ENCODE measurements at places on chromosomes 3 and 15.
A peak's percentile ranks its signal among the peaks of the same experiment; 100 is the strongest.

GRCh38 chr15:94125698-94126097 lies 105.7 kb upstream of the MCTP2 start:
- no peak for DNase-seq

DNA sequence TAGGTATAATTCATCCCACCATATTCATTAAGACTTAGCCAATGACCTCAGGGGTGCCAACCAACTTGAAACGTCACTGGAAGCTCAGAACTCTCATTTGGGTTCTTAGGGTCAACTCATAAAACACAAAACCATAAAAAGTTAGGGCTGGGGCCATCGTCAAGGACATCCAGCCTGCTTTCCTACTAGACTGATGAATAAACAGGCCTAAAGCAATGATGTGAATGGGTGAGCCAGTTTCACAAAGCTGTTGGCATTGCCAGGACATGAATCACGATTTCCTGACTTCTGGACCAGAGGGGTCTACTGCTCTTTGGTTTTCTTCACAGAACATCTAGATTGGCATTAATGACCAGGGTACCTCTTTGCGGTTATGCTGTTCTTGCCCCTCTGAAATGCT lies 64.7 kb downstream of the EOMES start:
- DNase-seq = no peak

DNA sequence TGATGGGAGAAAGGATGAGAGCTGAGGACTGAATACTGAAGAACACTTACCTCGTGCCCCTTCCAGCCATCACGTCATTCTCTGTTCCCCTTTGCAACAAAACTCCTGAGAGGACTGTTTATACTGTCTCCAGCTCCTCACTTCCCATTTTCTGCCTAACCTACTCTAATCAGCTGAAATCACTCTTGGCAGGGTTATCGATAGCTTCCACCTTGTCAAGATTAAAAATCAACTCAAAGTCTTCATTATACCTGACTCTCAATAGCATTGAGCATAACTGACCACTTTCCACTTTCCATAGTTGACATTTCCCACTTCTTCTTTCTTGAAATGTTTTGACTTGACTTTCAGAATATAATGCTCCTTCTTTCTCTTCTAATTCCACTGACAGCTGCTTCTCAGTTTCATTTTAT lies 4.3 kb downstream of the BTBD1 start:
- no peak for DNase-seq

DNA sequence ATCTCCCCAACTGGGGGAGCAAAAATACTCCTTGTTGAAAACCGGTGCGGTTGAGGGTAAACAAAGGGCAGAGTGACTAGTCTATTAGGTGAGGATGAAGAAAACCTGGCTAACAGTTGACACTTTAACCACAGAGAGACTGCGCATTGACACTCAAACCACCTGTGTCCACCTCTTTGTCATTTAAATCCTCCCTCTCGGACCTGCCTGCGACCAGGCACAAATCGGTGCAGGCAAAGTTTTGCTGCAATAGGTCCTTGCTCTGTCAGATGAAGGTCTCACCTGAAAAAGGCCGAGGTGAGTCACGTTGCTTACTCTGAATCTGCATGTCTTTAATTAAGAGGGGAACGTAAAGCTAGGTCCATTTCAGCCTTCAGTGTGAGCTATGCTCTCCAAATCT lies 494.1 kb upstream of the DPPA4 start:
- DNase-seq = no peak

- peak; percentile 69 for DNase-seq
These were observed 82.7 kb upstream of the SLC6A6 start for GRCh38 chr3:14319654-14320182.

All from fibroblast of mammary gland (primary cell).